ENCODE measurements at places on chromosomes 11 and 22.

GRCh38 chr11:3183523-3183922 lies 18.4 kb upstream of the OSBPL5 start:
- no peak for DNase-seq

- no peak for DNase-seq
Observed at GRCh38 chr11:124536520-124536919, 6.9 kb downstream of the OR8B12 start.

- DNase-seq: no peak
Observed at GRCh38 chr11:75337195-75337654, 14.2 kb downstream of the ARRB1 start.

GRCh38 chr22:47381240-47381639 lies 618.8 kb downstream of the TBC1D22A start:
- DNase-seq: no peak

- DNase-seq: no peak
Observed at GRCh38 chr11:26905368-26905767, 88.5 kb upstream of the FIBIN start.

DNA sequence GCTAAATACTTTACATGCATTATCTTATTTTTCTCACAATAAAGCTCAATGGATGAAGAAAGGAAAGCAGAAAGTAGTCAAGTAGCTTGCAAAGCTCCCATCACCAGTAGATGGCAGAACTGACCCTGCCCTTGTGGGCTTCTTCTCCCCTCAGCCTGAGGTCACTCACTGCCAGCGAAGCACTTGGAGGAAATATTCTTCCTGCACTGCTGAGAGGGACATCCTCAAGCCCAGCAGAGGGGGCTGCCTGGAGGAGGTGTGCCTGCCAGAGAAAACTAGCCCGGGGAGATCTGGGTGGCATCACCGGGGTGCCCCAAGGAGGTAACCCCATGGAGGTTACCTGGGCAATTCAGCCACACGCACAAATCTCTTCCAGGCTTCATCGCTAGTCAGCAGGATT lies 6.6 kb downstream of the APOL4 start:
- peak; percentile 47 for DNase-seq

DNA sequence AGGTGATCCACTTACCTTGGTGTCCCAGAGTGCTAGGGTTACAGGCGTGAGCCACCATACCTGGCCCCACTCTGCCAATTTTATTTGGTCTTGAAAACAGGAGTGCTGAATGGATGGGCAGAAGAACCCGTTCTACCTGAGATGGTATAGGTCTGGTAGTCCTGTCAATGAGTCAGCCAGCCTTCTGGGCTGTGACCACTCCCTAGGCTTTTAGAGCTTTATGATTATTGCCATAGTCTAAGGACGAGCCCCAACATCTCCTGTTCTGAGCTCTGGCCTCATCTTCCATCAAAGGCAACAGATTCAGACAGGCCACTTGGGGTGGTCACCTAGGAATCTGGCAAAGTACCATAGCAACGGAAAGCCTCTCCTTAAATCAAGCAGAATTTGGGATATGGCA lies 11.5 kb downstream of the ZDHHC5 start:
- DNase-seq: no peak

GRCh38 chr22:22527312-22527711 lies 7.2 kb upstream of the ZNF280A start:
- DNase-seq: no peak

DNA sequence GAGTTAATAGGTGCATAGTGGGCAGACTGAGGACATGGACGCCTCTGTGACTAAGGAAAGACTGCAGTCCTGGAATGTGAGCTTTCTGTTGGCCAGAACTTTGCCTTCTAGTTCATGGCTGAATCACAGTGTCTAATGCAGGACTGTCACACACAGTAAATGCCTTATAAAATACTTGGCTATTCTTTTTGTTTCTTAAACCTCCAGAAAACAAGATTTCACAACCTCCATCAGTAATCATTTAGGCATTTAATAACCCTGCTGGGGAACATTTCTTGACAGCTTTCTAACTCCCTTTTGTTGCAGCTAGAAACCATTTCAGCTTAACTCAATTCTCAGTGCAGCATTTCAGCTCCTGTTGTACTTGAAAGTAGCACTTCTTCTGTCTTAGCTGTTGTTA lies 335.8 kb upstream of the DDI1 start:
- no peak for DNase-seq

DNA sequence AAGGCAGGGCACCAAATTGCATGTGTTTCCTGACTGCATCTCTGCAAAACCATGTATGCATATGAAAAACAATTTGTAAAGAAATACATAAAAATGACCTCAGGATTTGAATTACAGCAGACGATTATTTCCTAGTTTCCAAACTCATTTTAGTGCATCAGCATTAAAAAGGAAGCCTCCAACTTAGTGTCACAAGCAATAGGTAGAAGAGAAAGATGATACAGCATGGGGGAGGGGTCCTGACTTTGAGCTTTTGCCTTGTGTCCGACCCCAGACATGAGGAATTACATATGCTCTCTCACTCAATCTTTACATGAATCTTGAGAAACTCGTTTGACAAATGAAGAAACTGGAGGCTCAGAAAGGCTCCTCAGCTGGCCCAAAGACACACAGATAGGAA lies 294.6 kb upstream of the NARS2 start:
- DNase-seq: no peak

GRCh38 chr11:101028644-101029043 lies 101.0 kb downstream of the PGR start:
- DNase-seq: no peak

GRCh38 chr11:132910011-132910760 lies 622.1 kb downstream of the OPCML start:
- no peak for DNase-seq

DNA sequence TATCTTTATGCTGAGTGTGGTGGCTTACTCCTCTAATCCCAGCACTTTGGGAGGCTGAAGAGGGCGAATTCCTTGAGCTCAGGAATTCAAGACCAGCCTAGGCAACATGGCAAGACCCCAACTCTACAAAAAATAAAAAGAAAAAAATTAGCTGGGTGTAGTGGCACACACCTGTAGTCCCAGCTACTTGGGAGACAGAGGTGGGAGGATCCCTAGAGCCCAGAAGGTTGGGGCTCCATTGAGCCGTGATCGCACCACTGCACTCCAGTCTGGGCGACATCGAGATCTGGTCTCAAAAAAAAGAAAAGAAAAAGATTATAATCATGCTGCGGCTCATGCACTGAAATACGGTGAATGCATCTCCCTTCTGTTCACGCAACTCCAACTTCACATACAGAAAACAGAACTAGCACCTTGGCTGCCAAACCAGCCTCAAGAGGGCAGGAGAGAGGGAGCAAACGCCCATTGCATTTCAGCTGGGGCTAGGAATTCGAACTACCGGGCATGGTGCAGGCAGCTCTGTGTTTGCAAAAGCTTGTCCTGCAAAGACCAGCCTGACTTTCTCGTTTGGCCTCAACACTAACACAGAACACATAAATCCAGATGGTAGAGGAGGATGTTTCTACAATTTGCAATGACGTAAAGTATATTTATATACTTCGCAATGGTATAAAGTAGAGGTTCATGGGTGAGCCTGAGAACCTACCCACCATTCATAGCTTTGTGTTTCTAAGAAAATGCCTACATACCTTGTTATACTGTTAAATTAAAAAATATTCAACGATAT lies 6.3 kb upstream of the SYNGR1 start:
- peak; percentile 62 for DNase-seq

DNA sequence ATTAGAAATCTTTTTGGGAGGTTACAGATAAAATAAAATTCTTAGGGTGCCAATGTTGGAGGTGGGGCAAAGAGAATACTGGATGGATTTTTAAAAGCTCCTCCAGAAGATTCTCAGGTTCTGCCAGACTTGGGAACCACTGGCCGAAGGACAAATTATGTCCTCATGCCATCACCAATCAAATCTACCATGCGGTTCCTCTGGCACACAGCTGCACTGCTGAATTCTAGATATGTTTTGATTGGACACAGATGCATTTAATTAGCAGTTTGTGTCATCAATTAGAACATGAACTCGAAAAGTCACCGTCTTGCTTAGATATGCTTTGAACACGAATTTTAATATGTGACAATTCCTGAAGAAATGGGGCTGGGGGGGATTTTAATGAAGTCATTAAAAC lies 1269.2 kb downstream of the LRRC4C start:
- no peak for DNase-seq

DNA sequence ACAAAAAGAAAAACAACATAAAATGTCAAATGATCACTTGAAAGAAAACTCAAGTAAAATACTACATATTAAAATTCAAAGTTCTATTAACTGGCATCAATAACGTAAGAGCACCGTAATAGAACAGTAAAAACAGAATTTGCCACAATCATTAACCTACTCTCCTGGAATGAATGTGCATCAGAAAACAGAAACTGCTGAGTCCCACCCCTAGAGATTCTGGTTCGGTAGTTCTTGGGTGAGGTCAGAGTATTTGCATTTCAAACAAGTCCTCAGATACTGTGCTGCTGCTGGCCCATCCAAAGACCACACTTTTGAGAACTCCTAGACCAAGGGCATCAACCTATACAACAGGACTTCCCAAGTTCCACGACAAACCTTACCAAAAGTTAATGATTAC lies 23.5 kb downstream of the PITPNB start:
- DNase-seq: no peak

DNA sequence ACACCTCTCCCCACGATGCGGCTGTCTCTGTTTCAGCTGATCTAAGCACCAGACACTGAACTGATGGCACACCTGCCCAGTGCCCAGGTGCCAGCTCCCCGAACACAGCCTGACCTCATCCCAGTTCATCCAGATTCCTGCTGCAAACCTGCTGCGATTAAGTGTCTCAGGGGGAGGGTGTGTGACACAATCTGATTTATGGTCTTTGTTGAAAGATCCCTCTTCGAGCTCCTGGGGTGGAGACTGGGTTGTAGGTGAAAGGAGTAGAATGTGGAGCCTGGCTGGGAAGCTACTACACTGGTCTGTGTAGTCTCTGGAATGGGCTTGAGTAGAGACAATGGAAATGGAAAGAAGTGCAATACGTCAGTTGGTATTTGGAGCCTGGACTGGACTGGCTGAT lies 390.3 kb downstream of the SHANK2 start:
- no peak for DNase-seq
